Upper lobe of right lung (tissue), 1 donor: ENCODE measurements at places on chromosomes 12 and 14.

- DNase-seq = no peak
Measured at GRCh38 chr12:124432376-124432775, 135.0 kb downstream of the NCOR2 start.

DNA sequence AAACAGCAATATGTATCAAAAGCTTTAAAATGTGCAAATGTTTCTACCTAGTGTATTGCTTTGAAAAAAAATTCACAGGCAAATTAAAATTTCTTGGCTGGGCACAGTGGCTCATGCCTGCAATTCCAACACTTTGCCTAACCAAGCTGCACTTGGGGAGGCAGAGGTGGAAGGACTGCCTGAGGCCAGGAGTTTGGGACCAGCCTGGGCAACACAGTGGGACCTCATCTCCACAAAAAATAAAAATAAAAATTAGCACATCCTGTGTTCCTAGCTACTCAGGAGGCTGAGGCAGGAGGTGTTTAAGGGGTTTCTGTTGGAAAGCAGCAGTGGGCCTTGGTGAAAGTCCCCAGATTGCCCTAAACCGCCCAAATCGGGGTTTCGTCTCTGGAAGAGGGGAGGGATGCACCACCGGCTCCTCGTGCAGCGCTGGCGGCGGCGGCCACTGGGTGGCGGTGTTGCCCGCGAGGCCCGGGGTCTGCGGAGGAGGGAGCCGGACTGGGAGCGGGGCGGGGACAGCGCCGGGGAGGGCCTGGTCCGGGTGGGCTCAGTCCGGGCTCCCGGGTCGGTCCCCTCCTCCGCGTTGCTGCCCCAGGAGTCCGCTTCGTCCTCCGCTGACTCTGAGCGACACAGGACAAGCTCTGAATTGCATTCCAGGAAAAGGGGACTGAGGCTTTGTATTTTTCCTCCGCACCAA is 265.6 kb downstream of the AACS start:
- DNase-seq = peak; percentile 80

DNA sequence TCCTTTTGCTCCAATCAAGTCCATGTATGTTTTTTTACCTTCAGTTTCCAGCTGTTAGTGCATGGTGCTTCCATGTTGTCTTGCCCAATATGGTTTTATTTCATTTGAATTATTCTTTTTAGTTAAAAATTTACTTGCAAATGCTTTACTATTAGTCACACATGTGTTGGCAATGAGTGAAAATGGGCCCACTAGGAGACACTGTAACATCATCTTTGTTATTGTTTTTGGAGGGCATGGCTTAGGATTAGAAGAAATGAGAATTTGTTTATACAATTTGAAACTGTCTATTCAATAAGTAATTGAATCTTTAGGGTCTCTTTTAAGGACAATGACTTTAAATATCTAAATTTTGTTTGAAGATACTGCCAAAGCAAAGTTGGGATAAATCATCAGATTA is 133.7 kb downstream of the BRMS1L start:
- DNase-seq = no peak

DNA sequence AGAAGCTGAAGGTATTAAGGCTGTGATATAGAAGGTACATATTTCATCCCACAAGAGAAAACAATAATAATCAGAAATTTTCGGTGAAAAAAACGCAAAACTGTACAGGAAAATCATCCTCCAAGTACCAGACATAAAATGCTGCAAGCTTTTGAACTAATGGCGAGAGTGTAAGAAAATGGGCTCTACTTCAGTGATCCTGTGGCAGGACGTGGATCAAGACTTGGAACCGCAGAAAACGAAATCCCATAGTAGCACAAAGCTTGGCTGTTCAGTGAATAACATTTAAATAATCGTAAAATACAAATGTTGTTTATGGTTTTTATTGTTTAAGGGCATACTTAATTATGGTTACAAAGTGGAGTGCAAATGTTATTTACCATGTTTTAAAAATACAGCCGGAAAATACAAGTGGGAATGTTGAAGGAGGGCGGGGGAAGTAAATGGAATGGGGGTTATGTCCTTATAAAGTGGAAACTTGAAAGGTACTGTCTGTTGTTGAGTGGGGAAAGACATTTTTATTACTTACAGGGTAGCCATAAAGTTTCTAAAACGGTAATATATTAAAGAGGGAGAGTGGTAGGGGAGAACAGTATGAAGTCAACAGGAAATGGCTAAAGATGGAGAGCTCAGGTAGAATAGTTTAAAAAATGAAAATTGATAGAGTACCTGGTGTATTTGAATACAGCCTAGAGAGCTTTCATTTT is 1.1 kb downstream of the SMIM10L1 start:
- DNase-seq = no peak

- DNase-seq = peak; percentile 29
Measured at GRCh38 chr12:49288412-49288853, 6.5 kb upstream of the PRPH start.

GRCh38 chr12:131049549-131050339 is 96.0 kb downstream of the ADGRD1 start:
- DNase-seq = peak; percentile 56

DNA sequence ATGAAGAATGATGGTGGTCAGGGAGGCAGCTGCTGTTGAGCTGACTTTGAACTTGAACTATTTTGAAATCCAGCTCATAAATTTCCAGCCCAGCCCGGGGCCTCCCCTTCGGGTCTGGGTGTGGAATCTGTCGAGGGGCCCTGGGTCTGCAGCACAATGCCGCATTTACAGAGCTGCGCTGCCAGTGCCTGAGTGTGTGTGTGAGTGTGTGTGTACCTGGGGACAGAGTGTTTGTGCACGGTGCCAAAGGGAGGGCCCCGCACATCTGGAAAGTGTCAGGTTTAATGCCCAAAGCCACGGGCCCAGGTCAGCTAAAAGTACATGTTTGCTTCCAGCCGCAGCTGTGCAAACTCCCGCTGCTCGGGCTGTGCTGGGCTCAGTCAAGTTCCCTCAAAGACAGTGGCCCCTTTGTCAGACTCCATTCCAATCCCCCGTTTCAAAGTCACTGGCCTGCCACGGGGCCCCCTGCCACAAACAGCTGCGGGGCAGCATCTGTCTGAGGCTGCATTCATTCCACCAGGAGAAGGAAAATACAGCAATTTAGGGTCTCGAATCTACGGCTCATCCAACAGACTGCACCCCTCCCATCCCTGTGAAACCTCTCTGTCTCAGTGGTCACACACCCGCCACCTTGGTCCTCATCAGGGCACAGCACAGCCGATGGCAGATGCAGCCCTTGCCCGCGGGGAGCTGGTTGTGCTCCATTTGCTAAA is 16.3 kb upstream of the RFLNA start:
- DNase-seq = no peak

DNA sequence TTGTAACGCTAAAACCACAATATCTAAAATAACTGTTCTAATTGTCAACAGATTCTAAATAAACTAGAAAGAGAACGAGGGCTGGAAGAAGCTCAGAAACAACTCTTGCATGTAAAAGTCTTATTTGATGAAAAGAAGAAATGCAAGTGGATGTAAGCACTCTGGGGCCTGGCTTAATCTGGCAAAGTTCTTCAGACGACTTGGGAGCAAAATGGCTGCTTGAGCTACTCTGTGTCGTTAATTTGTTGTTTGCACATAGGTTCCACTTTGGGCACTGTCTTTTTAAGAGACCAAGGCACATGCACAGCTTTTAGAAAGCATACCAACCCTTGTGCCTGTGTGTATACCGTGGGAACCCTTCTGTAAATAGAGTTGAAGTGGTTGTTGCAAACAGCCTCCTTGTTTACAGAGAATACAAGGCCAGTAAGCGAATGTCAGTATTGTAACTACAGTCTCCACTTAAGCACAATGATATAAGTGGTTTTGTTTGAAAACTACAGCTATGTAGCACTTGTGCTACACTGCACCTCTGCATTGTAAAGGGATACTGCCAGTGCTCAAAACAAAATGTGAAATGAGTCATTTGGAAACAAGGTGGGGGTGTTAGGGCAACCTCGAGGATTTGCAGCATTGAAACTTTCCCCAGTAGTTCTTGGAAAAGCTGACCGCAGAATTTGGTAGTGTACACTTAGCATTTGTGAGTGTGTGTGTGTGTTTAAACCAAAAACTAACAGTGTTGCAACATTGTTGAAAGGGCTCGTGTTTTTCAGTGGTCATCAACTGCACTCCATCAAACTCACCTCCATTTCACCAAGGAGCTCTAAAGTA is 154.3 kb downstream of the CEP83 start:
- no peak for DNase-seq

- DNase-seq = no peak
Measured at GRCh38 chr14:102608064-102608446, 15.6 kb downstream of the RCOR1 start.

DNA sequence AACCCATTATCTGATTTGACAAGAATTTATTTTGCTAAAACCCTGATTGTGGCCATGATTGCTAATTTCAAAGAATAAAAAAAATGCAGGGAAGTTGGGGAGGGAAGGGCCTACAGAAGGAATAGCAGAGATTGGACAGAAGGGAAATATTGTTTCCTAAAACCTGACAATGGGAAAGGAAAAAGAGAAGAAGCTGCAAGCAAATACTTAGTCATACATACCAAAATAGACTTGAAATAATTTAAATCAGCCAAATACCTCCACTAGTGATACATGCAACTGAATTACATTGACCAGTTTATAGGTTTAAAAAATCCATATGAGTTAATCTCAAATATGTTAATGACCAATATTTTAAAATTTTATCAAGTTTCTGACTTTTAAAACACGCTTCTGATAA is 75.1 kb downstream of the PELI2 start:
- no peak for DNase-seq

GRCh38 chr12:3436461-3437065 is 54.4 kb upstream of the PRMT8 start:
- peak; percentile 73 for DNase-seq

DNA sequence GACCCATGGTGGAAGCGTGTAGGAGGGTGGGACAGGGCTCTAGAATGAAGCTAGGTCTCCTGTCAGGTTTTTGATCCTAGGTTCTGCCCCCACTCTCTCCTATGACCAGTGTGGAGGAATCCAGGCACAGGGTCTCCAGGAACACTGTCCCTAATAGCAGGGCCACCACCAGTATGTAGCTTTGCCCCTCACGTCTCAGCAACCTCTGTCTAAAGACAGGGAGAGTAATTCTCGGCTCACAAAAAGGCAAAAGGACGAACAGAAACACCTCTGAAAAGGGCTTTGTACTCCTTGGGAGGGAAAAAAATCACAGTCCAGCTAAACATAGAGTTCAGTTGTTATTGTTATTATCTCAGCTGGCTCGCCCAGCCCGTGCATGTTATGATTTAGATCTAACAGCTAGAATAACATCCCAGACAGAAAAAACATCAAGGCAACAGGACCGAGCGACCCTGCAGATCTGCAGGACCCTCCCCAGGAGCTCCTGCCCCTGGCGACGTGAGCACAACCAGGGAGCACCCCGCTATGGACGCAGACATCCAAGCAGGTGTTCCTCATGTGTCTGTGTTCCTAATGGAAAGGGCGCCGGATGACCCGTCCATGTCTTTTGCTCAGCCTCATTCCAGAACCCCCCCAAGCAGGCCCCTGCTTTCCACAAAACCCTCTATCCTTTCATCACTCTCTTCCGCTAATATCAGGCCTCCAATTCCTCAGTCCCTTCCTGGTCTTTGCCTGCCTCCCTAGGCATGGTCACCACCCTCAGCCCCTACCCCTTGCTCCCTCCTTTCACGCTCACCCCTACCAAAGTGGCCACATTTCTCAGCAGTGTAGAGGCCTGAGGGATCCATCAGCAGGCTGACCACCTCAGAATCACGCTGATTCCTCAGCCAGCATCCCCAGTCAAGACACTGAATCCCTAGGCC is 14.2 kb upstream of the SLC6A12 start:
- peak; percentile 36 for DNase-seq

DNA sequence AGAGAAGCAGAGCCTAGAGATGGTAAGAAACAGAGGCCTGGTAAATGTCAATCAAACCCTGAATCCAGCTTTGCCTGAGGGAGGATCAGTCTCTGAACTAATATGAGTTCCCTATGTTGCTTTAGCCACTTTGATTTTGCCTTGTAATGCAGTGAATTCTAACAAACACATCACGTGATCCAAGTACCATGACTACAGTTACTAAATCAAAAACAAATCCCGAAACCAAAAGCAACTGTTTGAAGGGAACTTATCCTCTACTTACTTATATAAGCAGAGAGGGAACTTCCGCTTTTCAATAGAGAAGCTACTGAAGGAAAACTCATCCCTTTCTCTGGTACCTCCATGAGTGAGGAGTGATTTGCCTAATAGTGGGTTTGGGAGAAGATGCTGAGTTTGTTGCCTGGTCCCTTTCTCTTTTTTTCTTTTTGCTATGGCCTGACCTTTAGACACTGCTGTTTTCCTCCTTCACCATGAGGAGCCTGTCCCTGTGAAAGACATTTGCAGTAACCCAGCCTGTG is 7.7 kb upstream of the PPTC7 start:
- no peak for DNase-seq

DNA sequence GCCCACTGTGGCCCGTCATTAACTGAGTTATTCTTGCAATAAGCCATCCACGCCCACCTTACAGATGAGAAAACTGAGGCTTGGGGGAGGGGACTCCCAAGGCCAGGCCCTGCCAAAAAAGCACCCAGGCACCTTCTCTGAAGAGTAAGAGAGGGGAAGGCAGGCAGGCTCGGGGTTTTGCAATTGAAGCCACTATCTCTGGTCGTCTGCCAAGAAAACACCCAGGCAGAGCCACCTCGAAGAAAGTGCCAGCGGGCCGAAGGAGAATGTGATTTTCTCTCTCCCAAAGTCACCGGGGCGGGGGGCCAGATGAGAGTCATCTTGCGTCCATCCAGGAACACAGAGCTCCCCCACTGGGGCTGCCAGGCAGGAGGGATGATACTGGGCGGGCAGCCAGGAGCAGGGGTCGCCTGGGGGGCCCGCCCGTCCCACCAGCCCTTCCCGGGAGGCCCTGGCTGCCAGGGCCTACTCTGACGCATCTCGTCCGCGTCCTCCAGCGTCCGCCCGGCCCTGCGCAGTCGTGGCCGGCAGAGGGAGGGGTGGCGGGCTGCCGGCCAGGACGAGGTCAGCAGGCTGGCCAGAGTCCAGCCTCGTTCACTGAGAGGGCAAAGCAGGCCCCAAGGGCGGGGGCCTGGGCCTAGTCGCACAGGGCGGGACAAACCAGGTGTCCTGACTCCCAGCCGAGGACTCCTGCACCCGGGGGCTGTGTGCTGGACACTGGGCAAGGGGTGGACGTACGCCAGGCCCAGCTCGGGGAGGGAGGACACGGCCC is 74.3 kb downstream of the RFLNA start:
- DNase-seq = peak; percentile 94

DNA sequence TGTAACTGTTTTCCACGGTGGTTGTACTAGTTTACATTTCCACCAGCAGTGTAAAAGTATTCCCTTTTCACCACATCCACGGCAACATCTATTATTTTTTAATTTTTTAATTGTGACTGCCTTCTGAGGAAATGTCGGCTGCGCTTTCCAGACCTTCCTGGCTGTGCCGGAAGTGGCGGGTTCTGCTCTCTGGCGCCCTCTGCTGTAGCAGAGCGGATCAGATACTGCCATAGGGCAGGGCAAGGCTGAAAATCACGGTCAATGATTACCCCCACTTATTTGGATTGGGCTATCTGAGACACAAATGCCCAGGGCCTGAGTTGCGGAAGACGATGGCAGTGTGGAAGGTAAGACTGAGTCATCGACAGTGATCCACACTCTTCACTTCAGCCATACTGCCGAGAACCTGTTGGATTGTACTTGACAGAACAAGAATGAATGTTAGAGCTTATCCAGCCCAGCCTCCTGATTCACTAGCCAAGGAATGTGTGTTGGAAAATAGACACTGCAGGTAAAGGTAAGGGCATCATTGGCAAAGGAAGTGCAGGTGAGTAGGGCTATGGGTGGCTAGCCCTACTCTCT is 124.2 kb downstream of the NTF3 start:
- no peak for DNase-seq
